Stimulated activated CD4-positive, alpha-beta T cell treated with anti-CD3 and anti-CD28 coated beads, Interleukin-1b, Interleukin-23, amount 100 ng/mL, for 48 hours (primary cell): ENCODE measurements at places on chromosomes 4 and X.
A peak's percentile ranks its signal among the peaks of the same experiment; 100 is the strongest.

DNA sequence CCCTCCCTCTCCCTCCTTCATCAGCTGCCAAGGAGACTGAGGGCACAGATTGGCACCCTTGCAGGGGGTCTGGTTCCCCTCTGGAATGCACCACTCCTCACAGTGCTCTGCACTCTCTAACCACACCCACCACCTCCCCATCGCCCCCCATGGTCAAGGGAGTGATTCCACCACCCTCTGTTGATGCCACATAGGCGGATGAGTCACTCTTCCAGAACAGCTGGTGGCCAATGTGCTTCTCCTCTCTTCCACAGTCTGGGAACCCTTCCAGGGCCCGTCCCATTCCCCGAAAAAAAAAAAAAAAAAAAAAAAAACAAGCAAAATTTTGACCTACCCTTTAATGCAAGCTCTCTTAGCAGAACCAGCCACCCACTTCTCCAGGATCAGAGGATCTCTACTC, 341.3 kb upstream of the KLF3 start:
- DNase-seq = no peak

DNA sequence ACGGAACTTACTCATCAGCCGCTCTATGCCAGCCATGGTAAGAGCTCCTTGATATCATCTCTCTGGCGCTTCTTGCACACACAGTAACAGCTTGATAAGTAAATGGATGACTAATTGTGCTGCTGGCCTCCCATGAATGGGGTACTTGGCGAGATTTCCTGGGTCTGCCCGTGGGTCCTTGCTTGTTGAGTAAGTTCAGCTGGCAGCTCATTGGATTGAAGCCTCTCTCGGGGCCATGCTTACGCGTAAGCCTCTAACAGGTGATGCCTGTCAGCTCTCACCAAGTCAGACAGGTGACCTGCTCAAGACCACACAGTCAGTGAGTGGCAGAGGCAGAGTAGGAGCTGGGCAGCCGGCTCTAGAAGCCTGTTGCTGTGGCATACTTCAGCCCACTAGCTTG, 7.7 kb downstream of the NSG1 start:
- DNase-seq = no peak

DNA sequence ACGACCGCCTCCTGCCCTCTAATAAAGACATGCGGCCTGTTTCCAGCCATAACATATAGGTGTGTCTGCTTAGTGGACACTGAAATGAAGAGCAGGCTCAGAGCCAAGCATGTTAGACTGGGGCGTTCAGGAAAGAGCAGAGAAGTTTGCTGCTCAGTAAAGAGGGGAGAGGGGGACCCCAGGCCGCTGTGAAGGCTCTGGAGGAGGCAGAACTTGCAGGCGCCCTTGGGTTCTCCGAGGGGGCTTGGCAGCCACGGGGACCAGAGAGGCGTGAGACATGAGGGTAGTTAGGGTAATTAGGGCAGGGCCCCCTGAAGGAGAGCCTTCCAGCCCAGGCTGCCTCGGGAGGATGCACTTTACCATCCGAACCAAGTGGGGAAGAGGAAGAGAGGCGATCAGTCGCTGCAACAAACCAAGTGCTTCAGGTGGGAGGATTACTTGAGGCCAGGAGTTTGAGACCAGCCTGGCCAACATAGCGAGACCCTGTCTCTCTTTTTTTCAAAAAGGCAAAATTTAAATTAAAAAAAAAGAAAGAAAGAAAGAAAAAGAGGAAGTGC, 46.6 kb upstream of the CDKN2AIP start:
- no peak for DNase-seq

GRCh38 chrX:36019125-36019524, 99.6 kb downstream of the CFAP47 start:
- DNase-seq = no peak

- no peak for DNase-seq
Observed at GRCh38 chr4:73419106-73420038, 15.3 kb downstream of the ALB start.

- no peak for DNase-seq
Observed at GRCh38 chrX:57647020-57647419, 33.0 kb downstream of the NLRP2B start.

GRCh38 chr4:23956601-23957364, 66.9 kb upstream of the PPARGC1A start:
- DNase-seq = no peak

DNA sequence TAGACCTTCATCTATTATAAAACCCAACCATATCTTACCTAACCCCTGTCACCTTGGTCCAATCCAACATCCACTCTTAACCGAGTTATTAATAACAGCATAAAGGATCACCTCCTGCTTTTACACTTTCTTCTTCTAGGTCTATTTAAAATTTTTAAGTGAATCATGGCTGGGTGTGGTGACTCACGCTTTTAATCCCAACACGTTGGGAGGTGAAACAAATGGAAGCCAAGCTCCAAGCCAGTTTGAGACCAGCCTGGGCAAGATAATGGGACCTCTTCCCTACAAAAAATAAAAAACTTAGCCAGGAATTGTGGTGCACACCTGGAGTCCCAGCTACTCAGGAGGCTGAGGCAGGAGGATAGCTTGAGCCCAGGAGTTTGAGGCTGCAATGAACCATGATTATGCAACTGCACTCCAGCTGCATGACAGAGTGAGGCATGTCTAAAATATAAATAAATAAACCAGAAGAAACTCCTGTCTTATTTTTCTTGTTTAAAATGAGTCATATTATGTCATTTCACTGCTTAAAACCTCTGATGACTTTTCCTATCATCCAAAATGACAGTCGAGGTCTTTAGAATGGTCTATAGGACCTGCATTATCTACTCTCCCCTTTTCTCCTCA, 188.4 kb downstream of the GASK1B start:
- DNase-seq = no peak

GRCh38 chr4:141432000-141432712, 204.2 kb upstream of the IL15 start:
- DNase-seq = no peak

DNA sequence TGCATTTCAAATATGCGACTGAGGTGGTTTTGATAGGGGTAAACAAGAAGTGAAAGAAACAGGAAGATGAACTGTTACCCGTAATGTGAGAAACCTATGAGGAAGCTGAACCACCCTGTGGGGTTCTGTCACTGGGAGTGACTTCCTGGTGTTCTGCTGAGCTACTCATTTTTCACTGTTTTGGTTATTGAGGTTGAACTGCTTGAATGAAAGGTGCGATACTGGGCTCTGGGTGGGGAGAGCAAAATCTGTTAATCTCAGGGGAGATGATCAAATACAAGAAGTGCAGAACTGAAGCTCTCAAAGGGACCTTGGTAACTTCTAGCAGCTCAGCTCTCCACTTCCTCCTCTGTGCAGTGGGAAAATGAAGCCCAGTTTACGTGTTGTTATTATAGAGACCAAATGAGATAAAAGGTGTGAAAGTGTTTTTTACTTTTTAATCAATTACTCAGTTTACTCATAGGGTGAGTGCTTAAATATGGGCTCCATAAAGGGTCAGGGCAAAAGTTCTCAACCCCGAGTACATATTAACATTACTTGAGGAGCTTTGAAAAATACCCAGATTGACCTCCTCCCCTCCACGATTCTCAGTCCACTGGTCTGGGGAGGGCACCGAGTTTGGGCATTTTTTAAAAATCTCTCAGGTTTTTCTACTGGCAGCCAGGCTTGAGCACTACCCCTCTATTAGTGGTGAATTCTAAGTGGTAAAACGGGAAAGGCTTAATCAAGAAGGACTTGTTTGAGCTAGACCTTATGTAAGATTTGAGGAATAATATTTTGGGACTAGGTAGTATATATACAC, 66.7 kb downstream of the COQ2 start:
- peak; percentile 62 for DNase-seq

- DNase-seq = no peak
Observed at GRCh38 chrX:139949703-139950102, 15.6 kb downstream of the CXorf66 start.

- no peak for DNase-seq
Observed at GRCh38 chr4:7186516-7187167, 5.7 kb upstream of the SORCS2 start.

DNA sequence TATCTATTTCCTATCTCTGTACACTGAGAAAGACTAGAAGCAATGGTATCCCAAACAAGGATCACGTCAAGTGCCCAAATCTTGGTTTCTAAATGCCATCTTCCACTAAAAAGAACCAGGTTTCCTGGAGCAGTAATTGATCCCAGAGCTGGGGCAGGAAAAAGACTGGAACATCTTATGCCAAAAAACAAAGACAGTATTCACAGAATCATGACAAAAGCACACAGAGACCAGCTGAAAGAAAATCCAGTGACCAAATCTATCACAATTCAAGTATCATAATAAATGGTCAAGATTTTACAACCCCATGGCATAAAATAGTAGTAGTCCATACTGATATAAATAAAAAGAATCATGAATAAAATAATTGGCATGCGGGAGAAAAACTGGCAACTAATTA, 44.9 kb downstream of the CENPC start:
- no peak for DNase-seq

DNA sequence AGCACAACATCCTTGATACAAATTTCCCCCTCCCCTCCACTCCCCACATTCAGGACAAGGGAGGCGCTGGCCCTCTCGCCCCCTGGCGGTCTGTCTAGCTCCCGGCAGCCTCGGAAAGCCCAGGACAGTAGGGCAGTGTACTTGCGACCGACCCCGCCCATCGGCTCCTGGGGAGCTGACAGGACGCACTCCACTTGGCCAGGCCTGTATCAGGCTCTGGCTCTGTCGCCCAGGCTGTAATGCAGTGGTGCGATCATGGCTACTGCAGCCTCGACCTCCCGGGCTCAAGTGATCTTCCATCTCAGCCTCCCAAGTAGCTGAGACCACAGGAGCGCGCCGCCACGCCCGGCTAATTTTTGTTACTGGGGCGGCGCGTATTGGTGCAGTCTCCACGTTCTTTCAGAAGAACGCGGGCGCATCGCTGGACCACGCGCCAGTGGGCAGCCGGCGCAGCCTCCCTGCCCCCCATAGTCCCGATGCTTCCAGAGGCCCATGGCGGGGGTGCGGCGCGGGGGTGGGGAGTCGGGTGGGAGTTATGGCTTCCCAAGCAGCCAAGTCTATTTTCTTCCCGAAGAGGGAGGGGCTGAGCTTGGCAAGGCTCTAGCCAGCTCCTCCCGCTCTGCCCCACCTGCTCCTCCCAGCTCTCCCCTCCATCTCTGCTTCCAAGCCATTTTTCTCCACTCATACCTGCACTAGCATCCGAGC, 7.8 kb upstream of the AKAP14 start:
- peak; percentile 63 for DNase-seq

DNA sequence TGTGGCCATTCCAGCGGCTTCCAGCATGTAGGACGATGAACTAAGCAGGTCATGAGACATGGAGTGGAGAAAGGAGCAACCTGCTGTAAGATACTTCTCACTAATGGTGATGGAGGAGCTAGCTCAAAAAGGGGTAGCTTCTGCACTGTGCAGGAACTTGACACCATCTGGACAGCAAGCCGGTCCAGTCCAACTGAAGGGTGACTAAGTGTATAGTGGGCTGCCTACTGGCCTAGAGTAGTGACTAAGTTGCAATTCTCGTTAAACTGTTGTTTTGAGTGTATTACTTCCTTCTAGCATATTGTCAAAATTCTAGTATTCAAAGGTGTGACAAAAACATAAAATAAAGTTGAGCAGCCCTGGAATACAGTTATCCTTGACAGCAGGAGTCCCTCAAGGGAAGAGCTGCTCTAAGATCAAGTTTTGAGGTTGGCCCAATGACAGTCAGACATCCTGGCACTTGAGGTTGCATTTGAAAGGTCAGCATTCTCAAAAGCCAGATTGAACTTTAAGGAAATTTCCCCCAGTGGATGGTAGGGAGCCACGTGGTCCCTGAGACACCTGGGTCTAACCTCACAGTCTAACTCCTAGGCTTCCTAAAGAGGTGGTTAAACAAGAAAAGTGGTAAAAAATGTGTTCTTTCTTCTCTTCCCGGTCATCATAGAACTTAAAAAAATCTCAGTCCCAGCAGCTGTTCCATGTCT, 8.0 kb downstream of the CETN2 start:
- DNase-seq = no peak

DNA sequence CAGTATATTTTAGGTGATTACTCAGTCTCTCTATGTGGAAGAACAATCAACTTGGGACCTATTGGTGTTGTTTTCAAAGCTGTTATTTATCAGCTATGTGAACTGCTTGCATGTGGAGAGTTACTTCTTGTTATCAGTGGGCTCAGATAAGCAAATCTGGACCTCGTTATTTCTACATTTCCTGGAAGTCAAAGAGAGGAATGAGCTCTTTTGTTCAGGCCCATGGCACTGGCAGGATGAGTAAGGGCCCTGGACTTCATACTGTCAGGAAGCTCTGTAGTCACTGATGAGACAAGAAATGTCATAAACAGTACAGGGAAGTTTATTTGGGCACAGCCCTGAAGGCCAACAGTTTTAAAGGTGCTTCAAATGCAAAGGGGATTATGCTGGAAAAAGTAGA, 760.6 kb upstream of the EPHA5 start:
- DNase-seq = no peak

GRCh38 chr4:152591396-152591795, 55.5 kb upstream of the FBXW7 start:
- peak; percentile 36 for DNase-seq
